HL-60 (cell line): ENCODE measurements at places on chromosomes 7 and 10.
A peak's percentile ranks its signal among the peaks of the same experiment; 100 is the strongest.

DNA sequence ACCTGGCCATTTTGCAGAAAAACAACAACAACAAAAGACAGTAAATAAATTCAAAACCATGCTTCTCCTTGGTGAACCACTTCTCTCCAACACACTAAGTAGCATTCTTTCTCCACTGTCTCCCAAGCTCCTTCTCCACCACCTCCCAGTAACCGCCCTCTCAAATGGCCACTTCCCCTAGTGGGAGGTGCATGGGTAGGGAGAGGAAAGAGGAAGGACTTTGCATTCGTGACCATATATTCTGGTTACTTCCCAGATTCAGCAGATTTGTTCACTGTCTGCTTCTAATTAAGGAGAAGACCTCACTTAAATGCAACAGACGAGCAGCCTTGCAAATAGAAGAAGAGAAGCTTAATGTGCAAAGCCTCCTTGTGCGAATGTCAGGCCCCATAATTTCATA is 166.8 kb downstream of the SORCS1 start:
- DNase-seq, result peak; percentile 41

DNA sequence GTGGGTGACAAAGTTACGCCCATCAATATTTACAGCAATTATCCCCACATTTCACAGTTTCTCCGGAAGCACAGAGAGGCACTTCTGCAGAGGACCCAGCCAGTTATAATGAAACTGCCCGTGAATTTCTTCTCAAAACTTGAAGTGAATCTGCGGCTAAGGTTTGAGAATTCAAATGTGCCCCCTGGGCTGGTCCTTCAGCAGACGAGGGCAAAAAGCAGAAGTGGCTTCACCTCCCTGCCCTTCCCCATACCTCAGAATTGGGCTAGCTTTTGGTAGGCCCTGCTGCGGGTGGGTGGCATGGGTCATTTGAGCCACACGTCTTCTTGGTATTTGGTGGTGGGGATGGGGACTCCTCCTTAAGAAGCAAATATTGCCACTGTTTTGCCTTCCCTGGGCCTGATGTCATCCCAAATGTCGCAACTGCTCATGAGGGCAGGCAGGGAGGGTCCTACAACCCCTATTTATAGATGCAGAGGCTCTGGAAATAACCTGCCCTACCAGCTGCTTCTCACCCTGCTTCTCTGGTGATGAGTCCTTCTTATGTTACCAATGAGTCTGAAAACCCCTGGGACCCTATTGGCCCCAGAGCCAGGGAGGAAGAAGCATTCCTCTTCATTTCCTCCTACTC is 16.6 kb upstream of the WDFY4 start:
- no peak for DNase-seq

DNA sequence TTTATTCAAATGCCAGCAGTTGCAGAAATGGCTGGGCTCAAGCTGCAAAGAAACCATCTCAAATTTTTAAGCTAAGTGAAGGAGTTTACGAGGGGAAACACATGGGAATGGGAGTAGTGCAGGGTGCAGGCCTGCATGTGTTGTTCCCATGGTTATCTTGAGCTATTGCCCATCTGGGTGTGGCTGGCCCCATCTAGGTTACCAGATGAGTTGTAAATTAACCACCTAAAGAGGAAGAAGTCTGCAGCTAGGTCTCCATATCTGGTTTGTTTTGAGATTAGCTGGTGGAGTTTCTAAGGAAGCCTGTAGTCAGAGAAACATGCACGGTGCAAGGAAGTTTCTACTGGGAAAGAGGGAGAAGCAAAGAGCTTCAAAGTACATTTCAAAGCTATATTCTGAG is 23.3 kb upstream of the STEAP2 start:
- no peak for DNase-seq

DNA sequence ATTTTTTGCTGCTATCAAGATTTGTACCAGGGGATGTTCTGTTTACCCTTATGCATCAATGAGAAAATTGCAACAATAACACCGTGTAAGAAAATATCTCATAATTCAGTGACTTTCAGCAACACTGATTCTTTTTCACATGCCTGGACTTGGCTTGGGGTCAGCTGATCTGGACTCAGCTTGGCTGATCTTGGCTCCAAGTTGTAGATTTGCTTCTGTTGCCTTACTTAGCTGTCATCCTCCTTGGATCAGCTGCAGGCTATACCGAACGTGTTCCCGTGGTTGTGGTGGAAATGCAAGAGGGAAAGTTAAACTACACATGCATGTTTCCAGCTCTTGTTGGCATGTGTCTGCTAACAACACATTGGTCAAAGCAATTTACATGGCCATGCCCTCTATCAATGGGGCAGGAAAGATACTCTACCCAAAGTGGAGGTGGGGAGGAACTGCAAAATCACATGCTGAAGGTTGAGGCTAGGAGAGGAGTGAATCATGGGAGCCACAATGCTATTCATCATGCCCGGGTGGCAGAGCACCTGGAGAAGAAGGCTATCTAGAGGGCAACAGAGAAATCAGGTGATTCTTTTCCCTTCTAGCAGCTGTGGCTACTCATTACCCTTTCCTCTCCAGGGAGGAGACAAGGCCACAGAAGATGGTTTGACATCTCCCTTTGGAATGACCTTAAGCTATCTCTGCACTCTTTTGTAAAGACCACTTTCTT is 1276.3 kb upstream of the AUTS2 start:
- DNase-seq, result no peak

GRCh38 chr10:58341947-58342346 is 7.1 kb downstream of the UBE2D1 start:
- no peak for DNase-seq
